ENCODE measurements at places on chromosomes 3 and 15. TPM values are rescaled to one million over a fixed set of nuclear protein-coding genes. Genes with fewer than 3 reads are reported as not detected.
A peak's percentile ranks its signal among the peaks of the same experiment; 100 is the strongest.

SLC41A3 gene
- 30.0 TPM for total RNA-seq

GRCh38 chr3:195177422-195178123 is 93.4 kb downstream of the XXYLT1 start:
- no peak overlapping the region for H3K4me3 ChIP-seq
- DNase-seq, result no peak
- peaks cover 11% of the 10 kb centered on the region for H3K4me1 ChIP-seq
- H3K27me3 ChIP-seq, result no peaks in the 10 kb centered on the region
- no peaks in the 10 kb centered on the region for H3K36me3 ChIP-seq
- no peak overlapping the region for H3K27ac ChIP-seq

- no peaks in the 10 kb centered on the region for H3K36me3 ChIP-seq
- no peak overlapping the region for H3K4me3 ChIP-seq
- DNase-seq, result no peak
- H3K27ac ChIP-seq, result no peak overlapping the region
- no peaks in the 10 kb centered on the region for H3K4me1 ChIP-seq
These were observed 24.9 kb upstream of the C3orf80 start for GRCh38 chr3:160200353-160200752.

DNA sequence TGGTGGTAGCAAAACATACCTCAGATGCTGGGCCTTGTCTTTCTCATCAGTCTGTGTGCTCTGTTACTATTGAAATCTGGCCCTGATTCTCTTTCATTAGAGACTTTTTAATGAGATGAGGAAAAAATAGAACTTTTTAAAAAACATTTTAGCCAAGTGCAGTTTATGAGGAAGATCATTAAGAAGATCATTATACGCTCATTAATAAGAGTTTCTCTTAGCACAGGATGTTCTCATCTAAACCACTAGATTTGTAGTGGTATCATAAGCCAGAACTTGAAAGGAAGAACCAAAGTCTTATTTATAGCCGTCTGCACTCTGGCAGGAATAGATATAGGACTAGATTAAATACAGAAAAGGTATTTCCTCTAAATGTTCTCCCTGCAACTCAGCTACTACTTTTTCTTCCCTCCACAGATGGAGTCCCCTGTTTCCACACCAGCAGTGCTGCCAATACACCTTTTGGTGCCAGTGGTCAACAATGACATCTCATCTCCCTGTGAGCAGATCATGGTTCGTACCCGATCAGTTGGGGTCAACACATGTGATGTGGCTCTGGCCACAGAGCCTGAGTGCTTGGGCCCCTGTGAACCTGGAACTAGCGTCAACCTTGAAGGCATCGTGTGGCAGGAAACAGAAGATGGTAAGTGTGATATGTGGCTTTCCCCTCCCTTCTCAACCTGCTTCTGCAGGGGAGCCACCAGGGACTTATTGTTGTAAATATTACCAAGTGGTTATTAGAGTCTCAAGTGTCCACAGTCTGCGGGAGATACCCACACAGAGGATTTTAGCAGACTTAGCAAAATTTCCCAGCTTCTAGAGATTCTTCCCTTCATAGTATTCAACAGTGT is 152.8 kb downstream of the RBPMS2 start:
- H3K4me3 ChIP-seq, result peak overlapping the region; percentile 63
- DNase-seq, result peak; percentile 70
- H3K36me3 ChIP-seq, result peaks cover 19% of the 10 kb centered on the region
- no peaks in the 10 kb centered on the region for H3K27me3 ChIP-seq

- H3K4me1 ChIP-seq, result no peaks in the 10 kb centered on the region
- H3K27me3 ChIP-seq, result peaks cover 8% of the 10 kb centered on the region
- H3K36me3 ChIP-seq, result no peaks in the 10 kb centered on the region
- H3K27ac ChIP-seq, result no peak overlapping the region
These were observed 263.0 kb downstream of the MBNL1 start for GRCh38 chr3:152531717-152532116.
